ENCODE measurements at places on chromosomes 2 and 18.
A peak's percentile ranks its signal among the peaks of the same experiment; 100 is the strongest.

GRCh38 chr2:112726487-112727190 lies 5.8 kb downstream of the NT5DC4 start:
- DNase-seq: peak; percentile 83

- DNase-seq: peak; percentile 48
These were observed 1.5 kb upstream of the MPPE1 start for GRCh38 chr18:11909591-11910026.

DNA sequence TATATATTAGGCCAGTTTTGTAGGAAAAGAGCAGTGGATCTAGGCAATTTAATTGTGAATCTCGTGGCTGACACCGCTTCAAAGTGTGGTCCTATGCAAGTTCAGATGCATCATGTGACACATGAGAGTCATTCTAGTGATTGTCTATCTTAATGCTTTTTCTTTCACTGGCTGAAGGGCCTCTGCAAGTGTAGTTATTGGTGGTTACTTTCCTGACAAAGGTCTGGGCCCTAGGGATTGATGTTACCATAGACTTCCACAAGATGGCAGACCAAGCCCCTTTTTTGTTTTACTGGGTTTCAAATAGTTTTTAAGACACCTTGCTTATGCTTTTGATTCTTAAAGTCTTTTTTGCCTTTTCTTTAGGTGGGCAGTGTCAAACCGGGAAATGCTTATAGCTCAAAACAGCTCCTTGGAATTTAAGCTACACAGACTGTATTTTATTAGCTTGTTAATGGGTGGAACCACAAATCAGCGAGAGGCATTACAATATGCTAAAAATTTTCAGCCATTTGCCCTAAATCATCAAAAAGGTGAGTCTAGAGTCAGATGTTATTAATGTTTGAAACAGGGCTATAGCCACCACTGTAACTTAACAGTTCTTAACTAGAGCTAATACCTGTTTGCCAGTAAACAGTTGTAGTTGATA lies 25.9 kb downstream of the CD8A start:
- peak; percentile 34 for DNase-seq

DNA sequence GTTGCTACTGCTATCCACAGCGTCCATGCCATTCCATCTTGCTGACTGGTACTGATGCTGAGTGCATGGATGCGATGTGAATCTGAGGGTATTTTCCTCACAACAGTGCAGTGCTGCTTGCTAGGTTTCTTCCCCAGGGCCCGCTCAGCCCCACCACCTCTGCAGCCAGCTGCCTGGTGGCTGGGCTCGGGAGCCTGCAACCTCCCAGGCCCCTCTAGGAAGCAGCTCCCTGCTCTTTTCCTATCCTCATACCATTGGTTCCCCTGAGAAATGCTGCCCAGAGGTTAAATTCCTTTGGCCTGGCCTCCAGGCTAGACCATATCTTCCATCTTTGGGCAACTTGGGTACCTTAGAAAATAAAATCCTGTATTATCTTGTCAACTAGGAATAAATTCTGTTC lies 413.6 kb downstream of the TGIF1 start:
- no peak for DNase-seq

Data from HCEC 1CT (cell line).